ENCODE measurements at places on chromosomes 13 and 19.

- peak; percentile 5 for DNase-seq
Measured at GRCh38 chr13:47175172-47175866, 278.5 kb upstream of the HTR2A start.

DNA sequence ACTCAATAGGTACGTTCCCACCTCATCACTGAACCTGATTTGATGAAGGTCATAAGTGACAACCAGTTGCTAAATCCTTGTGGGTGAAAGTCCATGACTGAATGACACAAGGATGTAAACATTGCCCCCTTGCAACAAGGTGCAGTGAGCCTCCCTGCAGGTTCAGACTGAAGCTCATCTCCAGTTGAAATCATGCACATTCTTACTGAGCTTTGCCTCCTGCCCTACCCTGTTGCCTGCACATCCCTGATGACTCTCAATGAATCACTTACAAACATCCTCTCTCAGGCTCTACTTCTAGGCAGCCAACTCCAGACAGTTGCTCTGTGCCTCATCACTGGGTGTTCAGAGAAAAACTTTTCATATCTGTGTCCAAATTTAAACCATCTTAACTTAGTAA, 42.5 kb upstream of the ARGLU1 start:
- DNase-seq = no peak

DNA sequence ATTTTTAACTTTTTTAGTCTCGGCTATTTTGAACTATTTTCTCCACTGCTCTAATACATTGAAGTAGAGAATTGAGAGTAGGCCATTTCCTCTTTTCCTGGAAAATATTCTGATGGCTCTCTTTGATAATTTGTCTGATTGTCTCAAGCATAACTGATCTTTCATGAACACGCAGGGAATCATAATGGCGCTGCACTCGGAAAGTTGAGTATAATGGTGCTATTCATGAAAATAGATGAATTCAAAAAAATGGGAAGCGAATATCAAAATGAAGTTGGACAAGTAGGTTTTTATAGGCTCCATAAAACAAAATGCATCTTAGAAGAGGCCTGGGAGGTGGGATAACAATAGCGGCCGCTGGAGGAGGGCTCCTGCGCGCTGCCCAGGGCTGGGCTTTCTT, 29.0 kb downstream of the COL4A2 start:
- no peak for DNase-seq

DNA sequence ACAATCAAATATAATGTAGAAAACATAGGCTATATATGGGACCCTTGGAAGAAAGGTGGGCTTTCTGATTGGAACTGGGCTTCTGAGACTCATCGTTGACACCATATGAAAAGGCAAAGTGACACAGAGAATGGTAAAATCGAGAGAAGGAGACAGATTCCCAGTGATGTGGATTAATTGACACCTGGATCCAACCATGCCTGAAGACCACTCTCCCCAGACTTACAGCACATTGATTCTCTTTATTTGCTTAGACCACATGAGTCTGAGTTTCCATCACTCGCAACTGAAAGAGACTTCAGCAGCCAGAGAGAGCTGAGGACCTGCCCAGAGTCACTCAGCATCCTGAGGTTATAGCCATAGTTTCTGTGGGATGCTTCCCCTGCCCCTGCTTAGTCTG, 6.0 kb downstream of the CYP4F11 start:
- DNase-seq = no peak

GRCh38 chr13:24747248-24748060, 16.5 kb upstream of the RNF17 start:
- DNase-seq = peak; percentile 32

- no peak for DNase-seq
Measured at GRCh38 chr19:2103045-2103707, 6.5 kb downstream of the IZUMO4 start.

GRCh38 chr19:54207983-54208783, 7.5 kb downstream of the RPS9 start:
- peak; percentile 99 for DNase-seq

- DNase-seq = no peak
Measured at GRCh38 chr13:34391076-34391475, 551.0 kb upstream of the NBEA start.

DNA sequence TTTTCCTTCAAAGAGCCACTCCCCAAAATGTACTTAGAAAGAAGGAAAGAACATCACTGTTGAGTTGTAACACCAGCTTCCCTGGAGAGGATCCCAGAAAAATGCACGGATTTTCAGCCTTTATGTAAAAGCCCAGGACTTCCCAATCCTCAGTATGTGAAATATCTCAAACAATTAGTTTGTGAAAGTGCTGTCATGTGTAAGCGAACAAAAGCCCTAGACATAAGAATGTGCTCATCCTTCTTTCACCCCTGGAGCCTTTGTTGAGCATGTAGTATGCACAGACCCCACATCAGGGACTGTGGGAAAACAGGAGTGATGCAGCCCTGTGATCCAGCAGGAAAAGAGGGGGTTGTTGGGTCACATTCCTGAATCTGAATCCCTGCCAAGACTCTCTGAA, 441.4 kb upstream of the ZNF507 start:
- no peak for DNase-seq

GRCh38 chr19:2049741-2050348, 1.2 kb downstream of the MKNK2 start:
- peak; percentile 64 for DNase-seq

GRCh38 chr19:30288911-30289310, 83.3 kb upstream of the ZNF536 start:
- DNase-seq = no peak

Data from hematopoietic multipotent progenitor cell treated with erythropoietin and hydrocortisone succinate and interleukin-3 and kit ligand, for 6 days (in vitro differentiated cells).